ENCODE measurements at places on chromosomes 2 and 18. TPM values are rescaled to one million over a fixed set of nuclear protein-coding genes. Genes with fewer than 3 reads are reported as not detected.

The IL36G gene
- not detected for polyA plus RNA-seq

The GALNT13 gene
- polyA plus RNA-seq: not detected

GRCh38 chr2:2889646-2890045, 488.0 kb downstream of the EIPR1 start:
- no peak for DNase-seq

- no peak for DNase-seq
Observed at GRCh38 chr2:95053543-95053942, 28.0 kb downstream of the MAL start.

The FMNL2 gene
- polyA plus RNA-seq: 0.79 TPM
